ENCODE measurements at places on chromosomes 2 and 18.

GRCh38 chr2:216594081-216594480 lies 39.1 kb upstream of the IGFBP2 start:
- DNase-seq: no peak

- DNase-seq: no peak
Observed at GRCh38 chr18:27695503-27695902, 481.4 kb downstream of the CDH2 start.

DNA sequence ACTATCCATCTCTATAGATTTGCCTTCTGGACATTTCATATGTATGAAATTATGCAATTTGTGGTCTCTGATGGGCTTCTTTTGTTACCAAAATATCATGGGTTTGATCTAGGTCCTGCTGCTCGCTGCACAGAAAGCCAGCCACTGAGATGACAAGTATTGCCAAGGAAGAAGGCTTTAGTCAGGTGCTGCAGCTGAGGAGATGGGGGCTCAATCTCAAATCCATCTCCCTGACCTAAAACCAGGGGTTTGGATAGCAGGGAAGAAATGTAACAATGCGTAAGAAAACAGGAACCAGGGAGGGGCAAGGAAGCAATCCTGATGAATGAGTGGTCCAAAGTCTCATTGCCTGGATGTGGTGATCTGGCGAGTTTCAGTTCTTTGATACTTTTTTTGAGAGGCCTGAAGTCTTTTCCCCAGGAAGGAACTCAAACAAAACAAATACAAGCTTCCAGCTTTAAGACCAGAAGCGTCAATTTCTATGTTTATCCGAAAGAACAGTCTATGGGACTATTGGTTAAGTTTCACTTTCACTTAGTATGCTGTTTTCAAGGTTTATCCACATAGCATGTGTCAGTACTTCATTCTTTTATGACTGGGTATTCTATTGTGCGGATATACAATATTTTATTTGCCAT lies 3.4 kb upstream of the CKAP2L start:
- DNase-seq: no peak

DNA sequence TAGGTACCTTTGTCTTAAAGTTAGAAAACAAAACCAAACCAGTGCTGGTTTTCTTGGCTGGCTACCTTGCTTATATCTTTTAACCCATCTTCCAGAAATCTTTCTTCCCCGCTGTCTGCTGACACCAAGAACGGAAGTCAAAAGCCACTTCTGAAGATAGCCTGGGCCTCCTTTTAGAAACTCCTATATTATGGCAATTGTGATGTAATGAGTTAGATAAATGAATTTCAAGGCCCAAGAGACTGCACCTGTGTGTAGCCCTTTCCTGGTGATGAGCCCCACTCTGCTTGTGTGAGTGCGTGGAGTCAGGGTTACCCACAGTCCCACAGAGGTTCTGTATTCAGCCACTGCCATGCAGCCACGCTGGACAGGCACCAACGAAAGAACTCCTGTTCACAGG lies 60.7 kb downstream of the ARMC9 start:
- no peak for DNase-seq

DNA sequence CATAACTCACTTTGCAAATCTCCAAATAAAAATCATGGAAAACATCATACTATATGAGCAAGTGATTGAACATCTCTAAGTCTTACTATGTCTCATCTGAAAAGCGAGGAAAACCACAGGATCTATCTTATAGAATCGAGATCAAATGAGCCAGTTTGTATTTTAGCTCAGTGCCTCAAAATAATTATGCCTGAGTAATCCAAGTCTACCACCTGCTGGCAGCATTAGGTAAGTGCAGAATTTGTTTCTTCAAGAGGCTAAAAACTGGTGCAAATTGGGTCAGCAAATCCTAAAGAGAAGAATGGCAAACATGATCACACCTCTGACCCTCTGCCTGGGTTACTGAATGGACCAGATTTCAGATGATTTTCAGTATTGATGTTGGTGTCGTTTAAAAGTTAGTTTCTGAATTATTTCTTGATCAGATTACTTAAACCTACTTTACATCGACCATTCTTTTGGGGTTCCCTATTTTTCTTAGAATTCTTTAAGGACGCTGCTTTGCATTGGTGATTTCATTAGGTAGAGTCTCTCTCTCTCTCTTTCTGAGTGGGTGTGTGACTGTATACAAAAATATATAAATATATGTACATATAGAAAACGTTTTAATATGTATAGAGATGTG lies 12.7 kb upstream of the FHOD3 start:
- peak; percentile 44 for DNase-seq

- DNase-seq: no peak
Observed at GRCh38 chr2:239199041-239199768, 201.6 kb downstream of the HDAC4 start.

- DNase-seq: peak; percentile 90
Observed at GRCh38 chr2:128584296-128584890, 265.7 kb upstream of the HS6ST1 start.

- no peak for DNase-seq
Observed at GRCh38 chr2:88683160-88684021, 8.1 kb upstream of the RPIA start.
